ENCODE measurements at places on chromosomes 7 and 10.
A peak's percentile ranks its signal among the peaks of the same experiment; 100 is the strongest.

- DNase-seq: no peak
Observed at GRCh38 chr7:113371416-113372043, 253.2 kb upstream of the SMIM30 start.

- DNase-seq: peak; percentile 87
Observed at GRCh38 chr7:128879939-128880746, 17.5 kb downstream of the ATP6V1F start.

- DNase-seq: no peak
Observed at GRCh38 chr10:28906934-28907333, 229.6 kb downstream of the BAMBI start.

GRCh38 chr10:92965314-92965713, 95.3 kb upstream of the CYP26C1 start:
- DNase-seq: no peak

- no peak for DNase-seq
Observed at GRCh38 chr10:107450056-107450455, 285.6 kb upstream of the SORCS1 start.

DNA sequence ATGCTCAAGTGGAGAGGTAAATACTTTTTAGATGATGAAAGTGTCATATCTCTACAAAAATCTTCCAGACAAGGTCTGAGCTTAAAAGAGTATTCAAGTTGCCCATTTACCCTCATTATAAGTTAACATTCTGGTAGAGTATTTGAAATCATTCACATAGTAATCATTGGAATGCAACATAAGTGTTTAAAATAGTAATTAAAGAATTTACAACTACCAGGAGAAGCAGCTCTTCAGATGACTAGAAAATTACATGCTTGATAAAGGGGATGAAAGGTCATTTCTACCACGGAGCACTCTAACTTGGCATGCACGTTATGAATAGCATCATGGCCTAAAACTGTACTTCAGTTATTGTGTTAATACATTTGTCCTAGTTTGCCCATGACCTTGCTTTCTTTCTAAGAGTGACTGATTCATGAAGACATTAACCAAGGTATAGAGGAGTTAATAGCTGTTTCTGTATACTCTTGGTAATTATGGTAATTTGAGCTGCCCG, 120.0 kb downstream of the SEMA3E start:
- DNase-seq: no peak

DNA sequence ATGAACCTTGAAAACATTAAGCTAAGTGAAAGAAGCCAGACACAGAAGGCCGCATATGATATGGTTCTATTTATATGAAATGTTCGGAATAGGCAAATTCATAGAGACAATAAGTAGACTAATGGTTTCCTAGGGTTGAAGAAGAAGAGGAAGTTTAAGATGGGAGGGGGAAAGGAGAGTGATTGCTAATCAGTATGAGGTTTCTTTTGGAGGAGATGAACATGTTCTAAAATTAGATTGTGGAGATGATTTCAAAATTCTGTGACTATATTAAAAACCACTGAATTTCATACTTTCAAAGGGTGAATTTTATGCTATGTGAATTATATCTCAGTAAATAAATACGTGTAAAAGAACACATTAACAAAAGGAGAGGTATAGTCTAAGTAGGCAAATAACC, 176.4 kb upstream of the HPS1 start:
- no peak for DNase-seq

- DNase-seq: no peak
Observed at GRCh38 chr10:16948361-16948760, 131.1 kb upstream of the RSU1 start.

- no peak for DNase-seq
Observed at GRCh38 chr7:141317033-141317585, 234.1 kb upstream of the AGK start.

- DNase-seq: no peak
Observed at GRCh38 chr7:130914554-130915294, 180.7 kb upstream of the KLF14 start.

DNA sequence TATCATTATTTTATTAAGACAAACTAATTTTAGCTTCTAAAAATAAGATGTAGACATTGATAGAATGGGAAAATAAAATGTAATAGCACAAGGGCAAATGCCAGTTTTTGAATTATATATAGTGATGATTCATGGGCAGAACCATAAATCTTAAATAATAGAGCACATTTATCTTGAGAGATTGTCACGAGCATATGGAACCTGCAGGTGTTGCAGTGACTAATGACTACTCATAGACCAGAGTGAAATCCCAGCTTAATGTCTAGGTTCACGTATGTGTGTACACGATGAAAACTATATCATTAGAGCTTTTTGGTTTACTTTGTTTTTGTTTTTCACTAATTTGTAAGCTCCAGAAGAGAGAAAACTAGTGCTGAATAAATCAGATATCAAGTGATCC, 150.2 kb upstream of the CACNA2D1 start:
- no peak for DNase-seq

- no peak for DNase-seq
Observed at GRCh38 chr10:113261611-113262091, 291.2 kb upstream of the HABP2 start.

DNA sequence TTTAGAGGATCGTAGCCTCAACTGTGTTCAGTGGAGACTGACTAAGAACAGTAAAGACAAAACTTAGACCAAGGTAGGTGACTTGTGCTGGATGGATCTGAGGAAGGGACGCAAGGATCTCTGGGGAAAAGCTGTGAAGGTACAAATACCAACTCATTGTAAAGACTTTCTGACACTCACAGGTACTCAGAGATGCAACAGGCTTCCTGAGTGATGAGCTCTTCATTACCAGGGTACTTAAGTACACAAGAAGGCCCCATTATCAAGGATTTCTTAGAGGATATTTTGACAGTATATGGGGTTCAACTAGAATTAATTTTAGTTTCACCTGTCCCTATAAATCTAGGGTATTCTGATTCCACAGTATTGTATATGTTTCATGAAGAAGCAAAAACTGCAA, 440.7 kb downstream of the PLXDC2 start:
- no peak for DNase-seq

GRCh38 chr7:22601812-22602565, 102.0 kb upstream of the STEAP1B start:
- DNase-seq: no peak

- DNase-seq: no peak
Observed at GRCh38 chr7:40694026-40694809, 559.4 kb downstream of the SUGCT start.

GRCh38 chr7:40715053-40715430, 580.2 kb downstream of the SUGCT start:
- no peak for DNase-seq

- no peak for DNase-seq
Observed at GRCh38 chr10:33376976-33377657, 42.6 kb upstream of the NRP1 start.

DNA sequence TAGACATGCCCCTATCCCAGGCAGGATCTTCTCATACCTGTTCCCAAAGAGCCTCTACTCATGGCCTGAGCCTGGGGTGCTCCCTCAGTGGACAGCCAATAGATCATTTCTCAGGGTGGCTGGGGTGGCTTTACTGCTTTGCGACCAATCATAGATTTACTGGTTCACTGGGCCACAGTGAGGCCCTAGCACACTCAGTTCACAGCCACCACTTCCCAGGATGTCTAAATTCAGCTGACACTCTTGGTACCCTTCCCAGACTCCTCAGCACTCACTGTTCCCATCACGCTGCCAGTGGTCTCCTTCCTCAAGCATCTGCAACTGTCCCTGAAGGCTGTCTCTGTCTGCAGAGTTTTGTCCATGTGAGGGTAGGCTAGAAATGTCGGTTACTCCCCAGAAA, 50.6 kb downstream of the ARHGAP22 start:
- no peak for DNase-seq

DNA sequence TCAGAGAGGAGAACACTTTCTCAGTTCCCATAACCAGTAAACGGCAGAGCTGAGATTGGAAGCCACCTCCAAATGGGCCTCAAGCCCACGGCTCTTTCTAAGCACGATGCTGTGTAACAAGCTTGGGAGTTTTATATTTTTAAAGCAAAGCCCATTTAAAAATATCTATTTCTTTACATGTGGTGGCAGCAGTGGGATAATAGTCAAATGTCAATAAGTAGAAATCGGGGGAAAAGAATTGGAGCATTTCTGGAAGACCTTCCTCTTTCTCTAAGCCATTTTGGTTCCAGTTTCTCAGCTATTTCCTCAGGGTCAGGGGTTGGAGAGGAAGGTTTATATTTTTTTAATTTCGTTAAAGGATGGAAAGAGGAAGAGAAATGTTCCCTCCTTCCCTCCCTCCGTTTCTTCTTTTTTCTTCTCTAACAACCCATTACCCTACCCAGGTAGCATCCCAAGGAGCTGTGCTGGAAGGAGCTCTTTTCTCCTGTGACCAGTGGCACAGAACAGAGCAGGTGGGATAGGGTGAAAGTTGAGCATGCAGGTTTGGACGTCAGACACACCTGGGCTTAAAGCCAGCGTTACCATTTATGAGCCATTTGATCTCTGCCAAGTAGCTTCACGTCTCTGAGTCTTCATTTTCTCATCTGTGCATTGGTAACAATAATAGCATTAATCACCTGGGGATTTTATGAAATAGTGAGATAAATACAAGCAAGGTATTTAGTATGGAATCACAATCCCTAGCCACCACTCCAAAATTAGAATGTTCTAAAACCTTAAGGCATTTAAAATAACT, 515.7 kb downstream of the RPS24 start:
- DNase-seq: no peak

GRCh38 chr10:74202356-74202755, 51.3 kb downstream of the ADK start:
- DNase-seq: no peak

DNA sequence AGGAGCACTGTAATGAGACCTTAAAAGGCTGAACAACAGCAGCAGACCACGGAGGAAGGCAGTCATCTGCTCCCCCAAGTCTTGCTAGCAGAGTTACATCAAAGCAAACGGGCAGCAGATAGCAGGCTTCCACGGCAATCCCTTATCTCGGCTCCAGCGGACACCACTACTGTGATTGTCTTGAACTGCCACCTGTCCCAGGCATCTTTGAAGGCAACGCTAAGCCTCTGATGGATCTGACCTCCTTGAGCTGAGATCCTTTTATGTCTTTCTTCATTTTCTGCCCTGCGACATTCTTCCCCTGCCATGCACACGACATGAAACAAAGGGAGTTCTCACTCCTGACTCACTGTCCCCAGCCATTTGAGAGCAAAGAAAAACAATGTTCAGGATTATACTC, 111.7 kb downstream of the GLI3 start:
- no peak for DNase-seq

- peak; percentile 25 for DNase-seq
Observed at GRCh38 chr7:92588561-92588960, 1.6 kb downstream of the FAM133B start.

- DNase-seq: no peak
Observed at GRCh38 chr10:369684-370448, 234.6 kb downstream of the ZMYND11 start.

GRCh38 chr10:72260976-72261783, 12.5 kb upstream of the DDIT4 start:
- DNase-seq: no peak

DNA sequence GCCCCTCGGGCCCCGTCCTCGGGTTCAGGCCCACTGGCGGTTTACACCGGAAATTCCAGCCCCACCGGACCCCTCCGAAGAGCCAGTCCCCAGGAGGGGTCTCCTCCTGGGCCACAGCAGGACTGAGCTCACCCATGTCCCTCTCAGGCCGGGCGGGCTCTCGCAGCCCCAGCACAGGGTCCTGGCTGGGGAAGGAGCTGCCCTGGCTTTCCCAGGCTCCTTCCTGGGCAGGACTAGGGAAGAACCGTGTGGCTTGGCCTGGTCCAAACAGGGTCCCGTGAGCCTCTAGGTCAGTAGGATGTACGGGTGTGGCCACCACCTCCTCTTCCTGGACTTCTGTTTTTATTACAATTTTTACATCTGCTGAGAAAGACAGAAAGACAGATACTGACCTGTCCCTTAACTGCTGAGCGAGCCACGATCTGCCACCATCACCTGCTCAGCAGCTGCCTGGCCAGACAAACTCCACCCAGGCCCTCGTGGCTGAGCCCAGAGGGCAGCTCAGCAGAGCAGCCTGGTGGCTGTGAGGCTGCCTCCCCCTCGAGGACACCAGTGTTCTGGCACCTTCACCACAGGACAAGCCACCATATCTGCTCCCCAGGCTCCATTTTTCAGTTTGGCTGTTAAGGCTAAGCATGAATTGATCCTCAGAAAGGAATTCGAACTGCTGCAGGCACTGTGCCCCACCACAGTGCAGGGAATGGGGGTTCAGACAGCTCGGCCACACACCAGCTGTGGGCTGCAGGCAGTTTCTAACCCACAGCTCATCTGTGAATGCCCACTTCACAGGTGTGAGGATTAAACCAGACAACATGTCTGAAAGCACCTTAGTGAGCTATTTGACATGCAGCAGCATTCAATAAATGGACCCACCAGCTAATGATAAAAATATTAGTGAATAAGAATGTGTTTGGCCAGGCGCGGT, 14.5 kb upstream of the ZNF777 start:
- no peak for DNase-seq

DNA sequence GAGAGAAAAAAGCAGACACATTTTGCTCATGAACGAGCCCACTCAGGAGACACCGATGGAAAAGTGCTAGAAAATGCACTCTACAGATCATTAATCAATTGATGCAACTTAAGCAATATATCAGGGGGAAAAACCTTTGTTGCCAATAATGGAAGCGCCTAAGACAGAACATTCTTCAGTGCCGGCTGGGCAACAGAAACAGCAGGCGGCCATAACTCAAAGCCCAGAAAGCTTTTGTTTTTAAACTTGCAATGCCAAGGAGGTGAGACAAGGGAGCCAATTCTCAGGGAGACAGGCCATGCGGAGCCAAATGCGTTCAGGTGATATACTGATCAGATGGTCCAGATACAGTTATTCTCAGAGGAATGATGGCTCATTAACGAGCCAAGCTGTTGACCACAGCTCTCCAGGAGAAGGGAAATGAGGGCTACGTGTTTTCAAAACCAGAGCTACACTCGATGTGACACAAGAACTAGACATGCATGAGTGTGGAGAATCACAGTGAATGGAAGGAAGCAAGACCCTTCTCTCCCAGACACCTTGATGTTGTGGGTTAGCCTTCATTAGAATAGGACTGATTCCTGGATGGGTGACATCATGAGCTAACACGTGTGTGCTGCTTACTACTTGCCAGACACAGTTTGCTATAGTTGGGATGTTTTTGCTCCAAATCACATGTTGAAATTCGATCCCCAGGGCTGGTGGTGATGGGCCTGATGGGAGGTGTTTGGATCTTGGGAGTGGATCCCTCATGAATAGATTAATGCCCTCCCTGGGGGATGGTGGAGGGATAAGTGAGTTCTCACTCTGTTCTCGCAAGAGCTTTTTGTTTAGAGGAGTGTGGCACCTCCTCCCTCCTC, 79.1 kb upstream of the KCNMA1 start:
- no peak for DNase-seq

All from WTC11 (cell line).